Activated CD8-positive, alpha-beta memory T cell treated with anti-CD3 and anti-CD28 coated beads, Interleukin-2, amount 50 U/mL, for 4 hours (primary cell): ENCODE measurements at places on chromosomes 13 and 19.

DNA sequence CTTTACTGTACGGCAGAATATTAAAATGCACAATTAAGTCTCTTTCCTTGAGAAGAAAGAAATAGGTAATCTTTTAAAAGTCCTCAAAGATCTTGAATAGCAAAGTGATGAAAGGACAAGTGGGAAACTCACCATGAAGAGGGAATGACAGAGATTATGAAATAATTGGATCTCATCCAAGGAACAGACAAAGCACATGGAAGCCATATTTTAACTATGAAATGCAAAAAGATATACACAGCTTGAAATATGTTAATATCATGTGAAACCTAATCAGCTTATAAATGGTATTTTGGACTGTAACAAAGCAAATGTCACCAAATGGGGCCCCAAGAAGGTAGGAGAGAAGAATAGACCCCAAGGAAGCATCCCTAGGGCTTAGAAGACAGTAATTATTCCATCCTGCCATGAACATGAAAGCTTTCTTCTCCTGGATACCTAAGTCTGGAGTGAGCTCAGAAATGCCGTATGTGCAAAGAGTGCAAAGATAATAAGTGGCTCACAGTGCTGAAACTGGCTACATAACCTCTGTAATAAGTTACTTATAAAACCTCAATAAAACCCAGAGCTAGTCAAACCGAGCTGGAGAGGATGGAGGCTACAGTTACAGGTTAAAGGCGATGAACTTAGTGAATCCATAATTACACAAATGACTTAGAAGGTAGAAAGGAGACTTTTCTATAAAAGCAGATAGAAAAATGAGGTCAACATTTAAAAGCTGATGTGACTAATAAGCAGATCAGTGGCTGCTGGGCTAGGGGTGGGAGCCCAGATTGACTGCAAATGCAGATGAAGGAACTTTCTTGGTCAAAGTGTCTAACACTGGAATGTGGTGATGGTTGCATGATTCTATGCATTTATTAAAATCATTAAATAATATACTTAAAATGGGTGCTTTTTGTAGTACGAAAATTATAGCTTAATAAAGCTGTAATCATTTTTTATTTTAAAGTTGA, 34.4 kb downstream of the DCLK1 start:
- no peak for DNase-seq

DNA sequence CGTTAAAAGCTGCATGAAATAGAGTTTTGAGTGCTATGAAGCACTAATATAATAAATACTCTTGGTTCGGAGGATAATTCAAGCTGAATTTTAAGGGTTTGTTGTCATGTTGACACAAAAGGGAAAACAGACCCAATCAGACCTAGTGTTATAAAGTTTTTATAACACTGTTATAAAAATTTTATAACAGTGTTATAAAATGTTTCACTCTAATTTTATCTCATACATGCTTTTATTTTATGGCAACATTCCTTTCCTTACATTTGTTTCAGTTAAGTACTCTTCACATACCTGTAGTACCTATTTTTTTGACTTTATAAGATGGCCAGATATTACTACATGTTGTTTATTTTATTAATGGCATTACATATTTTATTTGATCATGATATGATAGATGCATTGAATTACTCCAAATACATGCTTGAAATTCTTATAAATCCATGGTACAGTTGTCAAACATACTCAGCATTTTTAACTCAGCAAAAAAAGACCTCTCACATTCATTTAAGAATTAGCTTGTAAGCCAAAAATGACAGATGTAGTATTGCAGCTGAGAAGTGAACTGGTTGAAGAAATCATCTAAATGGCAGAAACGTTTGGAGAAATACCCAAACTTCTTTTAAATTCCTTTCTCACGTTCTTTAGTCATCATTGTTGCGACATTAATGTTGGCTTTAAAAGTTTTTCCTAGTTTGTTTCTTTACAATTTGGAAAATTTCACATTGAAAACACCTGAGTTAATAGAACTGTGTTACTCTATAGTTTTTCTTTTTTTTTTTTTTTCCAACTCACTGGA, 104.5 kb downstream of the PIBF1 start:
- no peak for DNase-seq

- no peak for DNase-seq
Measured at GRCh38 chr13:93927431-93927830, 552.1 kb downstream of the DCT start.

- DNase-seq = no peak
Measured at GRCh38 chr13:93147298-93147645, 79.3 kb upstream of the GPC6 start.

DNA sequence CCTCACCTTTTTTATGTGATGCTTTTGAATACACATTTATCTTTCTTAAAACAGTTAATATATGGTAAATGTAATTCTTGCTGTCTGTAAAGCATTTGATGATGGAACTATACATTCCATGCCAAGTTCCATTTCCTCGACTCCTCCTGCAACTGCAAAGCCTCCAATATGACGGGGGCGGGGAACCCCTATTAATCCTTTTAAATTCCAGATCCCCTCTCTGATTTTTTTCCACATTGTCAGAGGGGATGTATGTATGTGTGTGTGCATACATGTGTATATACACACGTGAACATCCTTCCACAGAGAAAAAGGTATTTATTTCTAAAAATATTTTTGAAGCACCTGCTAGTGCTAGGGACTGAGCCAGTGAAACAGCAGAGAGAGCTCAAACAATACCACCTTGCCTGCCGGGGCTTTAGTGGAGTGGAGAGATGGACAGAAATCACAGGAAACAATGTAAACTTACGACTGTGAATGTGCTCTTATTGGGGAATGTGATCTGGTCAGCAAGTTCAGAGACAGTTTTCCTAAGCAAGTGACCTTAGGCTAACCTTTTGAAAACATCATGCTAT, 25.3 kb upstream of the MAB21L1 start:
- no peak for DNase-seq
